ENCODE measurements at places on chromosomes 5 and 9.

DNA sequence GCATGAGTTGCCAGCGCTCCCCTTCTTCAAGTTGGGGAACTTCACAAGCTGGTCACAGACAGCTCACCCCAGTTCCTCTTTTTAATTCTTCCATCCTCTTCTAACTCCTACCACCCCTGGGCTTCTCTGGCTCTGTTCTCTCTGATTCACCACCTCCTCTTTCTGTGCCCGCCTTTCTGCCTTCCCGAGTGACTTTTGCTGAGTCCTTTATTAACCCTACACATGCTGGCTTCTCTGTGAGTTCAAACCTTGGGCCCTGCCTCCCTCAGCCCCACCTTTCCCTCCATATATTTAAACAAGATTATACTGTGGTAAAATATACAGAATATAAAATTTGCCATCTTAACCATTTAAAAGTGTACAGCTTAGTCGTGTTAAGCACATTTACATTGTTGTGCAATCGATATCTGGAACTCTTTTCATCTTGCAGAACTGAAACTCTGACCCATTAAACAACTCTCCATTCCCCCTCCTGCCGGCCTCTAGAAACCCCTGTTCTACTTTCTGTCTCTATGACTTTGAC is 32.0 kb downstream of the SLC46A2 start:
- no peak for DNase-seq

- no peak for DNase-seq
Observed at GRCh38 chr5:142287973-142288313, 36.9 kb downstream of the SPRY4 start.

DNA sequence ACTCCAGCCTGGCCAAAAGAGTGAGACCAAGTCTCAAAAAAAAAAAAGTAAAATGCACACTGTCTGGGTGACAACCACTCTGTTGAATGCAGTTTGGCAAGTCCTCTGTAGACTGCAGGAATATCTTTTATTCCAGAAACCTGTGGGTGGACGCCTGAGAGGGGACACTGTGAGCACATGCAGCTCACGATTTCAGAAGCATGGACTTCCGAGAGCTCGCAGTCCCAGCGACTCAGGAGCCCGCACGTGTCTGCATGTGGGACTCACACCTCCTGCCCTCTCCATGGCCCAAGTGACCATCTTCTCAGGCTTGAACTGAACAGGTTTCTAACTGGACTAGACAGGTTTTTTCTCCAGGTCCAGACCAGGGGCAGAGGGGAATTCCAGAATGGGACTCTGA is 388.6 kb upstream of the IRX2 start:
- no peak for DNase-seq

GRCh38 chr5:6395621-6396020 is 17.3 kb upstream of the MED10 start:
- DNase-seq = no peak

Measured in activated CD4-positive, alpha-beta T cell treated with anti-CD3 and anti-CD28 coated beads, Interleukin-2, amount 50 U/mL, for 16 hours (primary cell).